Mesenteric fat pad (tissue), 1 donor: ENCODE measurements at places on chromosomes 16 and 17. TPM values are rescaled to one million over a fixed set of nuclear protein-coding genes. Genes with fewer than 3 reads are reported as not detected.

DNA sequence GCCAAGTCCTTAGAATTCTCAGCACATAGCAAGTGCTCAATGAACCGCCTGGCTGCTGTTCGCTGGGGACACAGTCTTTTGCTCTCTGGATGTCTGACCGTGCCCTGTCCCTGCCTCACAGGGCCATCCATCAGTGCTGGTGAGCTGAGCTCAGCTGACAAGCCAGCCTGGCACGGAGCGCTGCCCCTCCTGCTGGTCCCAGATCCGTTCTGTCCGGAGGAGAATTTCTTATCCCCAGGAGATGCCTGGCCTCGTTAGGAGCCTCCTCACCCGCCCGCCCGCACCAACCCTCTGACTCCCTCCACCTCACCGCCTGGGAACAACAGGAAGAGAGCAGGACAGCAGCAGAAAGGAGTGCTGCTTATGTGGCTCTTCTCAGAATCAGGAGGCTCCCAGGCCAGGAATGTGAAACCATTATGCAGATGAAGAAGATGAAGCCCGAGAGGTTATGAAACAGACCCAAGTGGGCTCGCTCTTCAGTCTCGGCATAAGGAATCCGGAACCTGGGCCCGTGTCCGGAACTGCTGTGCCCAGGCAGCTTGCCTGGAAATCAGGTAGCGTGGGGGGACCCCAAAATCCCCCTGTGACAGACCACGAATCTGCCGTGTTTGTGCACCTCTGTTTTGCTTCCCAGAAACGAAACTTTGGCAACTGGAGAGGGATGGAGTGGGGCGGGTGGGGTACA lies 28.8 kb upstream of the RMI2 start:
- DNase-seq, result no peak

- DNase-seq, result no peak
Measured at GRCh38 chr16:64882078-64882784, 239.6 kb downstream of the CDH11 start.

DNA sequence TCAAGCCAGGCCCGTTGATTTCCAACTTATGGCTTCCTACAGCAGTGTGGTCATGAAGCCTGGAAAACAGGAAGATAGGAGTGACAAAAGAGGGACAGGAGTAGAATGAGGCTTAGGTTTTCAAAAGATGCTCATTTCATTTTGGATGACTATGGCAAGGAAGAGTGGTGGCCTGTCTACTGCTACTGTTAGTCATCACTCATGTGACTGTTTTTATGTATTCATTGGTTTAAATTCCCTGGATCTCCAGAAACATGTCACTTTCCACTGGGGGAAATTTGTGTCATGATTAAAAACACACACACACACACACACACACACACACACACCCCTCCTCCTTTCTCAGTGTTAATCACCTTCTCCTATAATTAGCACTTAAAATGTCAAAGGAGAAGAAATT lies 1.1 kb upstream of the CYLD start:
- no peak for DNase-seq

- no peak for DNase-seq
Measured at GRCh38 chr17:83036193-83036592, 43.2 kb upstream of the METRNL start.

DNA sequence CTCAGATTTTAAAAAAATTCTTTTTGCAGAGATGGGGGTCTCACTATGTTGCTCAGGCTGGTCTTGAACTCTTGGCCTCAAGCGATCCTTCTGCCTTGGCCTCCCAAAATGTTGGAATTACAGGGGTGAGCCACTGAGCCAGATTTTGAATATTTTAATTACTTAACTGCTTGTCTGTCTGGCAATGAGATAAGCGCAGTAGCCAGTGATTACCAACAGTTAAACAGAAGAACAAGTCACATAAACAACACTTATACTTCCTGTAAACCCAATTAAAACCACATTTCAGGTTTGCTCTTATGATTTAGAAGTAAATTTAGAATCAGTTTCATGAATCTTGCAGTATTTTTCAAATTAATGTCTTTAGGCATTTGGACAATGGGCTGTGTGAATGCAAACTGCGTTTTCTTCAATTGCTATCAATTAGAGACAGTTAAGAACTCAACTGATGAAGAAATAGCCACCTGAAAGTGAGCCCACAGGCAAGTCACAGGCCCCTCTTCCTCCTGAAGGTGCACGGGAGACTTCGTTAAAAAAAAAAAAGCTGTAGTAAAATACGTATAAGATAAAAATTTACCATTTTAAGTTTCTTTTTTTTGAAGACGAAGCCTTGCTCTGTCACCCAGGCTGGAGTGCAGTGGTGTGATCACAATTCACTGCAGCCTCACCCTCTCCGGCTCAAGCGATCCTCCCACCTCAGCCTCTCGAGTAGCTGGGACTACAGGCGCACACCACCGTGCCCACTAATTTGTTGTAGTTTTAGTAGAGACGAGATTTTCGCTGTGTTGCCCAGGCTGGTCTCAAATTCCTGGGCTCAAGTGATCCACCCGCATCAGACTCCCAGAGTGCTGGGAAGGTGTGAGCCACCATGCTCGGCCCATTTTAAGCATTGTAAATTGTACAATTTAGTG lies 73.0 kb downstream of the PITPNC1 start:
- peak; percentile 24 for DNase-seq

DNA sequence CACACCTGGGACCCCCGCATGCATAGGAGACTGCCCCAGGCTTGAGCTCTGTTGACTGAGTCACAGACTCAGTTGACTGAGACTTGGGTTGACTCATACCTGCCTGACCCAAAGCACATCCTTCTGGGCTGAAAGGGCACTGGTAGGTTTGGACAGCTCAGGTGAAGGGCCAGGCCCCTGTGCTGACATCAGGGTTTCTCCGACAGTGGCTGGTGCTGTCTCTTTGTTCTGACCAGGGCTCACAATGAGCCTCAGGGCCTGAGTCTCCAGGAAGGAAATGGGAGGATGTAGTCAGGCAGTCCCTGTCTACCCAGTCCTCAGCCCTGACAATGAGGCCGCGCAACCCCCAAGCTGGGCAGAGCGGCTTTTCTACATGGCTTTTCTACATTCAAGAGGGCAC lies 6.5 kb downstream of the SPNS2 start:
- no peak for DNase-seq

GRCh38 chr17:80892019-80892855 lies 99.4 kb upstream of the CHMP6 start:
- DNase-seq, result no peak

RSL1D1 gene
- total RNA-seq, result 200 TPM

KRT31 gene
- not detected for total RNA-seq

GNAO1 gene
- 3.0 TPM for total RNA-seq

RHBDF1 gene
- 30.0 TPM for total RNA-seq
